AG10803 (cell line): ENCODE measurements at places on chromosomes 12 and 14.

DNA sequence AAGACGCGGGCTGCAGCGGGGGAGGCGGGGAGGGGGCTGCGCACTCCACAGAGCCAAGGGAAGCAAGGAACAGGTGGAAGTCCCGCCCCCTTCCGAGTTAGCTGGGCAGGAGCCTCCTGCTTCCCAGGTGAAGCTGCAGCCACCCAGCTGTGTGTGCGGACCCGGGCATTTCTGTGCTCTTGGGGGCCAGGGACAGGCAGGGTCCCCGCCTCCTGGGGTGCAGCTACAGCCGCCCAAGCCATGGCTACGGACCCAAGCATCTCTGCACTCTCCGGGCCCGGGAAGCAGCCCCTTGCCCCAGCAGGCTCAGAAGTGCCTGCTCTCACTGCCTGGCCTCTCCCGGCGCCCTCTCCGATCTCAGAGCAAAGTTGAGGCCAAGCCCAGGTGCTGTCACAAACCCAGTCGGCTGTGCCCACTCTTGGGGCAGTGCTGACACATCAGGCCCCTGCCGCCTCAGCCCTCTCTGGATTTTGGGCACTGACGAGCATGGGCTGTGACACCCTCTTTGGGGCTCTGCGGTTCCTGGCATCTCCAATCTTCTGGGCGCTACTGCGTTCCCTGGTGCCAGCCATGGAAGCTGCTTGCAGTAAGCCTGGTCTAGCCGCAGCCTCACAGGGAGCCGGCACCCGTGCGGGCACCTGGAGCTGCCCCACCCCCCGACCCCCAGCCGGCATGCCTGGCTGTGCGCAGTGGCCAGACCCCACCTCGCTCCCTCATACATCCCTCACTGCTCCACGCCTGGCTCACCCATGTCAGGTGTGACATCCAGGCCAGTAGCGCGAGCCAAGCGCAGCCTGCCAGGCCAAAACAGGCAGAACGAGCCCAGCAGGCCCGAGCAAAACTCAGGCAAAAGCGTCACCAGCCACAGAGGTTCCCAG, 8.5 kb upstream of the MGAT4C start:
- DNase-seq, result no peak

DNA sequence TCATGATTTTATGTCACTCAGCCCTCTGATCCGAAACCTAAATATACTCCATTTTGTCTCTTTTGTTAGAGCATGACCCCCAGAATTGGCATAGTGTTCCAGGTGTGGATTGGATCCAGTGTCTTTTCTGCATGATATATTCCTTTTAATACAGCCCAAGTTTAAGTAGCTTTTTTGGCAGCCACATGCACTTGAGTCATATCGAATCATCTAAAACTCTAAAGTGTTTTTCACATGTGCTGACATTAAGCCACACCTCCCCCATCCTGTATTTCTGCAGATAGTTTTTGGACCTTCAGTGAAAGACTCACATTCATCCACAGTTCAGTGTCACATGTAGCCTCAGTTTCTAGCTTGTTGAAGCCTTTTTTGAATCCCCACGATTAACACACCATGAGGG, 30.6 kb downstream of the BORCS5 start:
- DNase-seq, result peak; percentile 61

- no peak for DNase-seq
These were observed 19.6 kb upstream of the FBRSL1 start for GRCh38 chr12:132470397-132470796.

DNA sequence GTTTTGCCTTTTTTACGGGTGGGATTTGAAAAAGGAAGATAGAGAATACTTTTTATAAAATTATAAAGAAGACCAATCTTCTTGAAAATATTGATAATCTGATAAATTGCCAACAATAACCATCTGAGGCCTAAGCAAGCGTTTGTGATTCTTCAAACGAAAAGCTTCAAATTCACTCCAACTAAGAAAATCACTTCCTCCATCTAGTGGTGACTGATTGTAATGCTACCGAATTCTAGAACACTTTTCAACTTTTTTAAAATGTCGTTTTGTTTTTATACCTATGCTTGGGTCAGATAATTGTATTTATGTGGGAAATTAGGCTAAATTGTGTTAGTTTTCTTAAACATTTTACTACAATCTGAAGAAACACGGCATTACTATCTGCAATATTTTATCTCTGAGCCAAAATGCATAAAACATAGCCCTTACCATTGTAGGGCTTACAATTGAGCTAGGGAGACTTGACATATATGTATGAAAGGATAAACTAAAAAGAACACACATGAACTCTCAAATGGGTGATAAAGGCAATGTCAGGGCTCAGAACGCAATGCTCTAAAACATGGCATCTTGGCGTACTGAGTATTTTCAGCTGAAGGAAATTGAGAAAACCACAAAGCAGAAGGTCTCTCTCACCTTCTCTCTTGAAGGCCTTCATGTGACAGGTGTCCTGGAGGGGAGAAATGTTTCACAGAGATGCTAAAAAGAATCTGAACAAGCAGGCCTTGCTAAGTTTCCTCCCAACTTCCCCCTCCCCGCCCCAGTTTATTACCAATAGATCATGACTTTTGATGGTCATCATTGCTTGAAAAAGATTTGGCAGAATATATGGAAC, 36.8 kb upstream of the G2E3 start:
- peak; percentile 47 for DNase-seq

GRCh38 chr12:131095826-131096680, 142.3 kb downstream of the ADGRD1 start:
- DNase-seq, result no peak

- DNase-seq, result no peak
These were observed 18.5 kb upstream of the FKBP4 start for GRCh38 chr12:2776129-2776806.

- no peak for DNase-seq
These were observed 85.3 kb downstream of the DPF3 start for GRCh38 chr14:72808564-72808963.

- DNase-seq, result no peak
These were observed 45.5 kb upstream of the TMEM263 start for GRCh38 chr12:106910202-106910601.

DNA sequence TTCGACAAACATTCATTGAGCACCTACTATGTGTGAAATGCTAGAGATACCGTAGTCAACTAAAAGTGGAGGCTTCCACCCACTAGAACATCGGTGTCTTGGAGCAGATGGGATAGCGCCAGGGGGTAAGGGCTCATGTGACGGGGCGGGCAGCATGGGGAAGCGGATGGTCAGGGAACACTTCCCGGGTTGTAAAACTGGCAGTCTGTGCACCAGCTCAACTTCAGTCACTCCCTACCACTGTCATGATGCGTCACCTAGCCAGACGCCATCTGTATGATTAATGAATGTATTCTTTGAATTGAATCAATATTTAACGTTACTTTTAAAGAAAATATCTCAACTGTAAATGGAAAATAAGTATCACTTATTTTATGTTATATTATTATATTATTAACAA, 93.5 kb downstream of the PIWIL1 start:
- no peak for DNase-seq

DNA sequence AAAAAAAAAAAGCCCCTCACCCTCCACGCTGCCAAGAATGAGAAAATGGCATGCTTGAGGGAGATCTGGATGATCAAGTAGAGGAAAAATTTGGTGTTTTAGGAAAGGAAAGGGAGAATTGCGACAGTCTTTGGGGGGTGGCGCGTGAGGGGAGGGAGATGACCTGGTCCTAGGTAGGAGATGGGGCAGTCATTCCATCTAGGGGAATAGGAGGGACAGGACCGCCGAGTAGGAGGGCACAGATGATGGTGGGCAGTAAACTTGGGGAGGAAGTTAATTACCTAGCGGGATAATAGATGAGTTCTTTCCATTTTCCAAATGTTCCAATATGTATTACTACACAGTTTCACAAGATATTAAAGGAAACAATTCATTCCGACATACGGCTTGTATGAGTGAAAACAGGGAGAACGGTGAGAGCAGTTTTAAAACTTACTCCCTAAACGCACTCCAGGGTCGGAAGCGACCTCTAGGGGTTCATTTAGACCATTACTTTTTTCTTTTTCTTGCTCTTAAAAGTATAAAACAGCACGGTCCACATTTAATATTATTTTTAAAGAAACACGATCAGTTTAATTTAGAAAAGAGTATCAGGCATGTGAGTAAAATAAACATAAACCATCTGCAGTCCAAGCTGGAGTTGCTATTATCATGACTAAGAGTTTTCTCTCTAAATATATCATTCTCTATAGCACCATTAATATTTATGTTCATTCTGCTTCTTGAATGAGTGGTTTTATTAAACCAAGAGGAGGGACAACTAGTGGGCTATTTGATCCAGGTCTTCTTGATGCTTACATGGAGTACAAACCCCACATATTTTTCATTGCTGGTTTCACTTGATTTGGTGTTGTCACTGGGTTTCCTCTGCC, 3.0 kb upstream of the FNTB start:
- DNase-seq, result peak; percentile 68

DNA sequence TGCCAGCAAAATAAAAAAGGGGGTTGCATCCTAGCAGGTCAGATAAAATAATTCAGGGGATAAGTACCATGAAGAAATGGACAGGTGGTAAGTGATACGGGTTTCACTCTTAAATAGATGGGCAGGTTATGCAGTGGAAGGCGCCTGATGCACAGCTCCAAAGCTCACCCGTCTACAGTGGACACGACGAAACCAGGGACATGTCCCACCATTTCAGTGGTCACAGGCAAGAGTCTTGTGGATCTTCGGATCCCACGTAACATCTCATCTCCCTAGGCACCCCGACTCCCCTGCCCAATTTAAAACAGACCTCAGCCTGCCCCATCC, 60.5 kb downstream of the DDX51 start:
- no peak for DNase-seq

- DNase-seq, result no peak
These were observed 180.7 kb upstream of the PRICKLE1 start for GRCh38 chr12:42770261-42770660.

- DNase-seq, result peak; percentile 73
These were observed 216.3 kb downstream of the SLC6A15 start for GRCh38 chr12:84696281-84696680.

- DNase-seq, result no peak
These were observed 16.2 kb downstream of the TPH2 start for GRCh38 chr12:71954861-71955260.

- no peak for DNase-seq
These were observed 36.6 kb upstream of the KRT77 start for GRCh38 chr12:52739963-52740362.

GRCh38 chr12:26717757-26718156, 115.2 kb downstream of the ITPR2 start:
- DNase-seq, result no peak

DNA sequence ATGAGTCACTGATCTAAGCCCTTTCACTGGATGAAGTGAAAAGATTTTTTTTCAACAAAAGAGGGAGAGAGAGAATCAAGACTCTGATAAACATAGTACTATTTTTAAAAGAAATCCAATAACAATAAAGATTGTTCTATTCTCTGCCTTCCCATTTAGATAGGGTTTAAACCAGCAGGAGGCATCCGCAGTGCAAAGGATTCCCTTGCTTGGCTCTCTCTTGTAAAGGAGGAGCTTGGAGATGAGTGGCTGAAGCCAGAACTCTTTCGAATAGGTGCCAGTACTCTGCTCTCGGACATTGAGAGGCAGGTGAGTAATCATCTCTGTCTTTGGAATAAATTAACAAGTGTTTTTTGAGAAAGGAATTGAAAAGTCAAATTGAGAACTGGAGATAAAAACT, 124.9 kb downstream of the DERA start:
- DNase-seq, result no peak

GRCh38 chr14:55813630-55814029, 233.6 kb downstream of the KTN1 start:
- no peak for DNase-seq

GRCh38 chr12:90679674-90680073, 275.3 kb downstream of the CCER1 start:
- no peak for DNase-seq

DNA sequence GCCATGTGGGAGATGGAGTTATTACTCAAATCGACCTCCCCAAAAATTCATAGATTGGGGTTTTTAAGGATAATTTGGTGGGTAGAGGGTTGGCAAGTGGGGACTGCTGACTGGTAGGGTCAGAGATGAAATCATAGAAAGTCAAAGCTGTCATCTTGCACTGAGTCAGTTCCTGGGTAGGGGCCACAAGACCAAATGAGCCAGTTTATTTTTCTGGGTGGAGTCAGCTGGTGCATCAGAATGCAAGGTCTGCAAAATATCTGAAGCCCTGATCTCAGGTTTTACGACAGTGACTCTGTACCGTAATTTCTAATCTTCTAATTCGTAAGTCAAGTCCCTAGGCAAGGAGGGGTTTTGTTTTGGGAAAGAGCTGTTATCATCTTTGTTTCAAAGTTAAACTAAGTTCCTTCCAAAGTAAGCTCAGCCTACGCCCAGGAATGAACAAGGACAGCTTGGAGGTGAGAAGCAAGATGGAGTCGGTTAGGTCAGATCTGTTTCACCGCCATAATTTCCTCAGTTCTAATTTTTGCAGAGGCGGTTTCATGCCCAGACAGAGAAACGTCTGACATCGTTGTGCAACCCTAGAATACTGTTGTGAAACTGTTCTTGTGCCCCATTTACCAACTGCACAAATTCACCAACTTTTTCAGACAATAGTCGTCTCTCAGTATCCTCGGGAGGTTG, 104.5 kb upstream of the SFSWAP start:
- no peak for DNase-seq

GRCh38 chr12:130990034-130990433, 36.3 kb downstream of the ADGRD1 start:
- no peak for DNase-seq

DNA sequence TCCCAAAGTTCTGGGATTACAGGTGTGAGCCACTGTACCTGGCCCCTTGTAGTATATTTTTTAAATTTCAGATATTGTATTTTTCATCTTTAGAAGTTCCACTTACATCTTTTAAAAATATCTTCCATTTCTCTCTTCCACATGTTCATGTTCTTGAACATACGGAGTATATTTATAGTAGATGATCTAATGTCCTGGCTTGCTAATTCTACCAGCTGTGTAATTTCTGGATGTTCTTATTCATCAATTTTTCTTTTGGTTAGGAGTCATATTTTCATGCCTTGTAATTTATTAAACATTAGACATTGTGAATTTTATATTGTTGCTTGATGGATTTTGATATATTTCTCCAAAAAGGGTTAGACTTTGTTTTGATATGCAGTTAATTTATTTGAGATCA, 30.8 kb downstream of the NTN4 start:
- DNase-seq, result no peak

DNA sequence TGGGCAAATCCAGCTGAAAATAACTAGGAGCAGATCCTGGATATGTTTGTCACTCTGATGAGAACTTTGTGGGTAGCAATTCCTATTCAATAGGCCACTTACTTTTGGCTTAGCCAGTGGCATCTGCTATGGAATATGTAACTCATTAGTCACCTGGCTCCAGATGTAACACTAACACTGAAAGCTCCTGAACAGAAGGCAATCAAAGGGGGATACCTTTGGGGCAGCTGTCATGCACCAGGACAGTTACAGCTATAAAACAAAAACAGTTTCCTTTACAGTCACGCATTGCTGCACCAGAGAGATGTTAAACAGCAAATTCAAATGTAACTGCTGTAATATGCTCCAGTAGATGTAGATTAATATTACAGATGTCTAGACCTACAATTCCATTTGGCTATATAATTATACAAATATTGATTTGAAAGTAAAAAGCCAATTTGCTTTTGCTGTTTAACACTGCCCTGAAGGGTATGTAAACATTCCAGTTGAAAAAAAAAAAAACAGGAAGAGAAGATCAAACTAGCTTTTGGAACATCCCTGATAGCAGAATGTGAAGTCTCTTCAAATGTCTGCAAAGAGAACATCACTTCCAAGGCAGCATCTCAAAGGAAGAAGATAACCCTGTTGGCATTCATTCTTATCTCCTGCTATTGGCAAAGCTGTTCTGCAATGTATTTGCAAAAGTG, 18.4 kb downstream of the RACGAP1 start:
- peak; percentile 62 for DNase-seq

- DNase-seq, result peak; percentile 81
These were observed 231.2 kb downstream of the C12orf75 start for GRCh38 chr12:105561546-105562198.

GRCh38 chr12:79634957-79635471, 55.8 kb downstream of the PAWR start:
- DNase-seq, result peak; percentile 95
